Activated CD4-positive, alpha-beta T cell treated with anti-CD3 and anti-CD28 coated beads, Interleukin-2, amount 10 ng/mL, durations not matched to agents 24 days and 14 days (primary cell): ENCODE measurements at places on chromosomes 12 and 14. TPM values are rescaled to one million over a fixed set of nuclear protein-coding genes. Genes with fewer than 3 reads are reported as not detected.

DNA sequence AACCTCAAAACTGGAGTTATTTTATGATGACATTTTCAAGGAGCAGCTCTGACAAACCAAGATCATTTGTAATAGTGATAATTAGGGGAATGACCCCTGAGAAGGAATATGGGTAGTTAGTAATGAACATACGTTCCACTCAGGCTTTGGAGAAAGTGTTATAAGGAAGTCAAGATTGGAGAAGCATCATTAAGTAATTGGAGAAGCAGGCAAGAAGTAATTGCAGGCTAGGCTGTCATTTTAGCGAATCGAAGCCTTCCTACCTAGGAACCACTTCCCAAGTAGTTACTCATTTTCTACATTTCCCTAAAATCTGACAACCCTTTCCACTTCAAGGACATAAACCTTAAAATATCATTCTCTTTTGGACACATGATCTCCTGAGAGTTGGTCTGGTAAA is 1.2 kb downstream of the EDDM3B start:
- DNase-seq: no peak

DNA sequence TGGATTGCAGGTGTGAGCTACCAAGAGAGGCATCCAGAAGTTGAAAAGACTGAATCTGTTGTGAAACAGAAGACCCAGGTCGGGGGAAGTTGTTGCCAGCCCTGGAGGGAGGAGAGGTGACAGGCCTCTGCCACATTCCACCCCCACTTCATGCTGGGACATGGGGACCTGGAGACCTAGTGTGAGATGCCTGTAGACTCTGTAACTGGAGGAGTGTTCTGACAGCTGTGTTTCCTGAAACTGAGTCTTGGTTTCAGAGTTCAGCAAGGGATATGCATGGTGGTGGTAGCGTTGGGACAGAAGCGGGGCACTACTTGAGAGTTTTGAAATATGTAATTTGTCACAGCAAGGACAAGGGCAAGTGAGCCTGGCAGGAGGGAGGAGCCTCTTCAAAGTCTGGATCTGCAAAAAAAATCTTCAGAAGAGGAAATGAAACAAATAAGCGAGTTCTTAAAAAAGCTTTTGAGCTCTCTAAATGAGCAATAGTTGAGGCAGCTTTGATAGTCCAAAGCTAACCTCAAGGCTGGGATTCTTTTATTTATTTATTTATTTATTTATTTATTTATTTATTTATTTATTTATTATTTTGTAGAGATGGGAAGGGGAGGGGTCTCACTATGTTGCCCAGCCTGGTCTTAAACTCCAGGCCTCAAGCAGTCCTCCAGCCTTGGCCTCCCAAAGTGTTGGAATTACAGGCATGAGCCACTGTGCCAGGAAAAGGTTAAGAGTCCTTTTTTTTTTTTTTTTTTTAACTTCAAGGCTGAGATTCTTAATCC is 58.9 kb upstream of the EEA1 start:
- DNase-seq: peak; percentile 69

GRCh38 chr12:62839869-62840660 is 94.9 kb downstream of the PPM1H start:
- no peak for DNase-seq

LRRK2 gene
- total RNA-seq: not detected in 2 replicates

ACOT6 gene
- total RNA-seq: not detected in 2 replicates

PARP2 gene
- total RNA-seq: 32.0 and 33.1 TPM in 2 replicates
